ENCODE measurements at places on chromosomes 3 and 15.

- H3K27ac ChIP-seq: no peak overlapping the region
- no peaks in the 10 kb centered on the region for H3K27me3 ChIP-seq
- H3K4me3 ChIP-seq: no peak overlapping the region
- H3K36me3 ChIP-seq: no peaks in the 10 kb centered on the region
- no peaks in the 10 kb centered on the region for H3K4me1 ChIP-seq
- no peak for DNase-seq
These were observed 98.8 kb downstream of the ANP32A start for GRCh38 chr15:68721886-68722285.

DNA sequence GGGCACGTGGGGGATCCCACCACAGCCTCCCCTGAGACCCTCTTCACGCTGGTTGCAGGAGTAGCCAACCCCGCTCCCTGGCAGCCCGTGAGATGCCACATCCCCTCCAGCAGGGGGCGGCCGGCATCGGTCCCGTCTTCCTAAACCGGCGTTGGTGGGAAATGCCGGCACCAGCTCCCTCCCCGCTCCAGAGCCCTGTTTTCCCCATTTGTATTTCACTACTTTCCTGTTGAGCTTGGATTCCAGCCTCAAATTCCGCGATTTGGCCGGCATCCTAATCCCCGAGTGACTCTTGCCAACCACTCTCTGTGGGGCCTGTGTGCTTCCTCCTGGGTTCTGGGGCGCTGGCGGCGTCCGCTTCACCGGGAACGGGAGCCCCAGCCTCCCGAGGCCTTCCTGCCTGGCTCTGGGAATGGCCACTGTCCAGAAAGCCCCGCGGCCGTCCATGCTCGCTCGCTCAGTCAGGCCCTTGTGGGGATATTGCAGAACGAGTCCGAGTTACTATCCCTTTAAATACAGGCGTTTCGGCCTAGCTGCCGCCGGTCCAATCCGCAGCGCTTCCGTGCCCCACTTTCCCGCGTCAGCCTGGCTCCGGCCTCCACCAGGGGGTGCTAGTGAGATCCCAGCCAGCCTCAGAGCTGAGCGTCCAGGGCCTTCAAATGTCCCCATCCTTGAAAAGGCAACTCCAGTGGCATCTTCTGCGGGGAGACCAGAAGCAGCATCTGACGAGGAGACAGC is 8.1 kb upstream of the ADAMTS17 start:
- H3K27me3 ChIP-seq: no peaks in the 10 kb centered on the region
- no peaks in the 10 kb centered on the region for H3K36me3 ChIP-seq
- peak overlapping the region; percentile 78 for H3K27ac ChIP-seq

GRCh38 chr3:47194994-47195393 is 31.1 kb upstream of the SETD2 start:
- H3K4me1 ChIP-seq: no peaks in the 10 kb centered on the region
- DNase-seq: no peak
- no peak overlapping the region for H3K27ac ChIP-seq
- no peaks in the 10 kb centered on the region for H3K27me3 ChIP-seq

- H3K4me3 ChIP-seq: no peak overlapping the region
- no peaks in the 10 kb centered on the region for H3K4me1 ChIP-seq
- H3K27ac ChIP-seq: no peak overlapping the region
- H3K36me3 ChIP-seq: no peaks in the 10 kb centered on the region
- DNase-seq: no peak
These were observed 3.3 kb upstream of the STT3B start for GRCh38 chr3:31529421-31529820.

All from natural killer cell (primary cell).